ENCODE measurements at places on chromosomes 2 and 18. TPM values are rescaled to one million over a fixed set of nuclear protein-coding genes. Genes with fewer than 3 reads are reported as not detected.

Gene DYSF
- 300 TPM for total RNA-seq

GRCh38 chr2:218291318-218292047, 820 bp downstream of the TMBIM1 start:
- no peak for DNase-seq

Gene INHA
- not detected for total RNA-seq

Gene RAB17
- 0.39 TPM for total RNA-seq

GRCh38 chr2:126221506-126221905, 434.5 kb upstream of the GYPC start:
- DNase-seq = peak; percentile 33

DNA sequence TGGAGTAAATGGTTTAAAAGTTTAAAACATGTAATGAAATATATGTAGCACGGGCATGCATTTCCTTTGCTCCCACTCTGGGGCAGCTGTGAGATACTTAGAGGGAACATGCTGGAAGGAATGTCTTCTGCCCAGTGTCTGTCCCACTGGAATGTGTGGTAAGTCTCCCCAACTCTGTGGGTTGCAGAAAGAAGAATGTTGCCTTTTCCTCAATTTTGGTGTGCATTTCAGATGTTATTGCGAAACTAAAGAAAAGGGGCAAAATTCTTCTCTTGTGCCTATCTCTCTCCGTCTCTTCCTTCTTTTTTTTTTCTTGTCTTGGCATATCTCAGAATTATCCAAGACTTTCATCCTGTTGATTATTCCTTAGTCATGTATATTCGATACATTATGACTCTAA, 201.1 kb downstream of the SH3RF3 start:
- no peak for DNase-seq

GRCh38 chr2:620471-621302, 56.5 kb downstream of the TMEM18 start:
- no peak for DNase-seq

DNA sequence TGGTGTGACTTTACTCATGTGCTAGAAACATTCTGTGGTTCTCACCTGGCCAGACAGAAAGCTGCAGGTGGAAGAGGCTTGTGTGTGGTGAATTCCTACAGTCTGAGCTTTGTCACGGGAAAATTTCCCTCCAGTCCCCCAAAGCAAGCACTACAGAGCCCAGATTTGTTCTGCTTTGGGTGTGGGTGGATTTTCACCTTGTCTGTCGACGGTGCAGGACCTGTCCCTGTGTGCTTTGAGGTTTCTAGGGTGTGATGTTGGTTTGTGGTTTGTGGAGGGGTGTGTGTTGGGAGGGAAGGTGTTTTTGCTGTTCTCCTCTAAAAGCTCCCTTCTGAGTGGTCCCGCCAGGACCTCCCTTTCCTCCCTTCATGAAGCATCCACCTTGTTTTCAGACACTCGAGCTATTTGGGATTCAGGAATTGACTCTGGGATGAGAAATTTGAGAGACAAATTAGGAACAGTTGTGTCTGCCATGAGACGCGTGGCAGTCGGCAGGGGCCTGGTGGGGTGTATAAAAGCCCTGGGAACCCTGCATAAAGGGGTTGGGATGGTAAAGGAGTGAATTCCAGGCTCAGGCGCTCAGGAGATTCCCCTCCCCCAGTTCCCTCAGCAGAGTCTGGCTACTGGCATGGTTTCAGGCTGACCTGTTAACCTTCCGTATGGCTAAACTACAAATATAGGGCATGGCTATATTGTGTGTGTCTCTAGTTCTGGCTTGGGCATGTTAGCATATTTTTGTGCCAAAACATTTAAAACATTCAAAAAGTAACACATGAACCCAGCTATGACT, 65.5 kb downstream of the DGKD start:
- no peak for DNase-seq

Gene SKOR2
- not detected for total RNA-seq

Gene CYTIP
- total RNA-seq = 0.82 TPM

Gene GPR45
- not detected for total RNA-seq

- no peak for DNase-seq
Measured at GRCh38 chr18:12783524-12783923, 80.7 kb downstream of the PSMG2 start.

- no peak for DNase-seq
Measured at GRCh38 chr18:44245019-44245418, 435.7 kb upstream of the SETBP1 start.

GRCh38 chr2:121232626-121233265, 52.3 kb downstream of the TFCP2L1 start:
- DNase-seq = no peak

Gene PAX8
- 30.2 TPM for total RNA-seq

Gene MARCHF4
- 29.5 TPM for total RNA-seq

DNA sequence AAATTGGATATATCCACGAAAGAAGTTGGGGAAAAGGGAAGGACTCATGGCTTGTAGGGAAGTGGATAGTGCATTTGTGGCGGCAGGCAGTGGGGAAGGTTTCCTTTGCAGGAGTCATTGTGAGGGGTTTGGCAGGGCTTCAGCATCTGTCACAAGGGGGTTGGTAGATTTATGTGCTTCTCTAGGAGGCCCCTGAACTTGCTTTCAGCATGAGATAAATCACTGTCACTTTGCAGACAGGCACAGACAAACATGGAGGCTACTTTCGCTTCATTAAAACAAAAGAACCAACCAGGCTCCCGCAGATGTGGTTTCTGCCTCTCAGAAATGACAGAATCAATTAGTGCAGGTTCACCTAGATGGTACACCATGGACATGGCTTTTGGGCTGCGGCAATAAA, 340.7 kb downstream of the TGIF1 start:
- DNase-seq = no peak

GRCh38 chr2:219314804-219315468, 5.7 kb upstream of the PTPRN start:
- no peak for DNase-seq

Gene SERPINB4
- total RNA-seq = not detected

Gene LBX2
- total RNA-seq = 4.3 TPM

Gene NAT8
- total RNA-seq = not detected

Gene ASAP2
- 71.6 TPM for total RNA-seq

DNA sequence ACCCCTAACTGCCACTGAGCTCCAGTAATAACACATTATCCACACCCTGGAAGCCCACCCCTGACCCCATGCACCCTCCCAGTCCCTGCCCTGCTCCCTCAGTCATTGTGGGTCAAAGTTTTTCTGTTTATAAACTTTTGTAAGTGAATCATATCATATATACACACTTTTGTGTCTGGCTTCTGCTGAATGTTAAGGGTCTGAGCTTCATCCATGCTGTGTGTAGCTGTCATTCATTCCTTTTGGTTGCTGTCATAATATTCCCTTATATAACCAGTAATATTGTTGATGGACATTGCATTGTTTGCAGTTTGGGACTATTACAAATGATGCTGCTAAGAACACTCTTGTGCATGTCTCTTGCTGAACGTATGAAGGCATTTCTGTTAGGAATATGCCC, 14.5 kb downstream of the CNNM4 start:
- no peak for DNase-seq

DNA sequence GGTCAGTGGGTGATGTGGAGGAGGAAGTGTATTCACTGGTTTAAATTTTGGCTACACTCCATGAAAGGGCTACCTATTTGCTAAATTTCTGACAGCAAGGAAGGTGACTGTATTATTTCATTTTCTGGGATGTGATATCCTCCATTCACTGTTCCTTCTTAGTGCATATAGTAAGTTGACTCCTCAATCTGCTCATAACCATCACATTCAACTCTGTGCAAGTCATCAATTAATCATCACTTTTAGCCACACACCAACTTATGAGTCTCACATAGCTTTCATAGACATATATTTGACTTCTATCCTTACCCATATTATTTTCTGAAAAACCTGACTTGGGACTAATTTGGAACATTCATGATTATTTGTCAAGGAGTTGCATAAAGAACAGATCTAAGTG, 16.9 kb downstream of the KLHL41 start:
- no peak for DNase-seq

DNA sequence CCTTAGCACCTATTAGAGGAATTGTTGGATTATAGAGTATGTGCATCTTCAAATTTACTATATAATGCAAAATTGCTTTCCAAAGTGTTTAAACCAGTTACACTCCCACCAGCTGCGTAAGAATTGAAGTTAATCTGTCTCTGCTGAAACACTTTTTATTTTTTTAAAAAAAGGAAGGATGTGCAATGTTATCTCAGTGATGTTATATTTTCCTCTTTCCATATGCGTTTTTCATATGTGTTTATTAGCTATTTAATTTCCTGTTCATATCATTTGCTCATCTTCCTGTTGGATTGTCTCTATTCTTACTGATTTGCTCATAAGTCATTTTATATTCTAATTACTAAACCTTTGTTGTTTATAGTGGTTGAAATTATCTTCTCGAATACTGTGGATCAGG, 63.2 kb upstream of the RFX8 start:
- DNase-seq = no peak

DNA sequence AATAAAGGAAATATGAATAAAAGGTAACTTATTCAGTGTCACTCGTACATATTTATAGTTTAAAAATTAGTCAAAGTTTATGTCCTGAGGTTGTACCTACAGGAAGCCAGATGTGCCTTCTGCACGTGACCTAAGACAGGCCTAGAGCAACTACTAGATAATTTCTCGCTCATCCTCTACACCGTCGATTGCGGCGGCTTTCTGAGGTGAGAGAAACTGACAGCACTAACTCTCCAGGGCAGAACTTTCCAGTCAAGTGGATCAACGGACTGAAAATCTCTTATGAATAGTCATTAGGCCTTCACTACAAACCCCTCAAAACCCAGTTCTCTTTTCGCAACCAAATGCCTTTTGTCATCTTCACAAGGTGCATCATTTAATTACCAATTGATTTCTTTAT, 54.2 kb downstream of the ZEB2 start:
- DNase-seq = no peak

DNA sequence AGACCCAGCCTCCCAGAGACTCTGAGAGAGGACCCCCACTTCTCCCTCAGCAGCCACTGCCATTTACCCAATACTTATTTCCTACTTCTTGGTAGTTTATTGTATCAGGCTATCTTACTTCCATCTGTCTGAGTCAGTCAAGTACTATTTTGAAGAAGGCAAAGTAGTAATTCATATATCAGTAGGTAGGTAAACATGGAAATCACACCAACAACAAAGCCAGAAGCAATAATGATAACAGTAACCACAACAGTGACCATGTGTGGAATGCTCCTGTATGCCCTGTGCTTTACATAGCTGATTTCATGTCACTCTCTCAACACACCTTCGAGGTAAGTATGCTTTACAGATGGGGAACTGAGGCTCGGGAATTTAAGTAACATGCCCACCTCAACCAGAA, 173.0 kb downstream of the BCL11A start:
- no peak for DNase-seq

Gene TLX2
- total RNA-seq = not detected

- DNase-seq = no peak
Measured at GRCh38 chr2:237405006-237405559, 8.9 kb downstream of the COL6A3 start.

GRCh38 chr2:227414846-227415245, 27.1 kb upstream of the SCYGR1 start:
- DNase-seq = no peak

DNA sequence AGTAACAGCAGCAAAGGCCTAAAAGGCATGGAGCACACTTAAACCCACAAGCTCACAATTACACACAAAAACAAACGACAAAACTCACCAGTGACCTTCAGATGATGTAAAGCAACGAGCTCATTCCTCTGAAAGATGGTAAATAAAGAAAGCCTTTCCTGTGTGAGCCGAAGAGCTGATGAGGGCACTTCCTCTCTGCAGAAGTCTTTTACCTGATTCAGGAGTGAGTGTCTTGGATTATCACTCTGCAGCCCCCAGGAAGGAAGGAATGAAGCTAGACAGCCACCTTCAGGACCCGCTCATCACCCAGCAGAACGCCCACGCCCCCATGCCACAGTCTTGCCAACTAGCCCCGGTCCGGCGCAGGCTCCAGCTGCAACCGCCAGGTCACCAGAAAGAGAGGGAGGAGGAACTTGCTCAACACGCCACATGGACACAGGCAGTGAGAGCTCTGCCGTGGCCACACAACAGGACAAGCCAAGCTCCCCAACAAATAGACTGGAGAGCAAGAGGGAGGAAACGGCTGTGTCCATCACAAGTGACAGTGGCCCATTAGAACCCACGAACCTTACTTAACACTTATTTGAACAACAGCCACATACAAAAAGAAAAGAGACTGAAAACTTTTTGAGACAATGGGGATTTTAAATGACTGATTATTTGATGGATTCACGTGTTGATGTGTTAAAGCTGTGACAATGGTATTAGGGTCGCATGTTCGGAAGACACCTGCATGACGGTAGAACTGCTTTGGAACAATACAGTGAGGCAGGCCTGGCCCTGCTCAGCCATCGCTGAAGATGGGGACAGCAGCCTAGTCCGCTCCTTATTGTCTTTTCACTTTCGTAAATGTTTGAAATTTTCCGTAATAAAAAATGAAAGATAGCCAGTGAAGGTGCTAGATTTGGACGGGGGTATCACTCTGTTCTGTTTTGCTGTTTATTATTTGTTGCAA, 127.3 kb downstream of the HDAC4 start:
- DNase-seq = no peak

GRCh38 chr2:121698318-121698930, 38.3 kb downstream of the NIFK start:
- DNase-seq = no peak

GRCh38 chr18:35611518-35611917, 30.0 kb downstream of the GALNT1 start:
- DNase-seq = no peak

DNA sequence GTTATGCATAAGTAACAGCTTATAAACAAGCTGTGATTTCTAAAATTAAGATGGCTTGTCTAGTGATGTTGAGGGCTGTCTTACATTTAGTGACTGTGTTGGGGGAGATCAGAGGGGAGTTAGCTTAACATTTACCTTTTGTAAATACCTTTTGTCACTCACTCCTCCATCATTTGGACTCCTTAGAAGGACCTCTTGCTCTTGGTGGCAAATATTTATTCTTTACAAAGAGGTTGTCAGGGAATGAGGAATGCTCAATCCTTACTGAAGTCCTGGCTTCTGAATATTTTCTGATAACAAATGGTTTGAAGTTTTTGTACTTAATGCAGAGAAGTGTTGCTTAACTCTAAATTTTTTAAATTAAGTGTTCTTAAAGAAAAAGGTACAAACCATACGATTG, 438.8 kb upstream of the FAM98A start:
- no peak for DNase-seq

- no peak for DNase-seq
Measured at GRCh38 chr2:59540864-59541263, 1012.6 kb downstream of the BCL11A start.

GRCh38 chr2:128689971-128690370, 371.3 kb upstream of the HS6ST1 start:
- DNase-seq = no peak
